ENCODE measurements at places on chromosomes 4 and X.

DNA sequence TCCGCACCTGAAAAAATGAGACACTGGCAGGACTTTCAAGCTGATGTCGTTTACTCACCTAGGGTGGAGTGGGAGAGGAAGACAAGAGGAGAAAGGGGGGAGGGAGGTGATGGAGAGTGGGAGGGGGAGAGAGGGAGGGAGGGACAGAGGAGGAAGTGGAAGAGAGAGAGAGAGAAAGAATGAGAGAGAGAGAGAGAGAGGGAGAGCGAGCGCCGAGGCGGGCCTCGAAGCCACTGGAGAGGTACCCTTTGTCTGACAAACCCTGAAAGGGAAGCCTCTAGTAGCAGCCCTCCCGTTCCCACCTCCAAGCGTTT, 296 bp upstream of the ADGRL3 start:
- DNase-seq: no peak

- DNase-seq: no peak
Measured at GRCh38 chrX:40086569-40087335, 11.0 kb downstream of the BCOR start.

DNA sequence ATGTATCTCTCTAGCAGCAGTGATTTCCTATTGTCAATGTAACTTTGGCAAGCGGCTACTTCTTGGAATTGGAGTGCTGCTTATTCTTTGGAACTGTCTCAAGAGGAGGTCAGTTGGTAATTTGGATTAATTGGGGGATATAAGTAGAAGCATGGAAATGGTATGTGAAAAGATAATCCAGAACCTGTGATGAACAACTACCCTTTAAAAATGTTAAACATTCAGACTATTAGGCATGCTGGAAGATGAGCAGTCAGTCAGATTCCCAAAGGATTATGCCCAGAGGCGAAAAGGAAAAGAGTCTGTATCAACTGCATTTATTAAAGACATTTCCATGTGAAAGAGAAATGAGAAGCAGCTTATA, 62.5 kb downstream of the SEC24D start:
- no peak for DNase-seq

- DNase-seq: peak; percentile 88
Measured at GRCh38 chrX:41923211-41923977, at the start of gene CASK. CASK (minus strand) TSS chrX:41923554; CDS start chrX:41922988, 566 bp downstream.

- no peak for DNase-seq
Measured at GRCh38 chr4:89416960-89417359, 109.4 kb upstream of the GPRIN3 start.

DNA sequence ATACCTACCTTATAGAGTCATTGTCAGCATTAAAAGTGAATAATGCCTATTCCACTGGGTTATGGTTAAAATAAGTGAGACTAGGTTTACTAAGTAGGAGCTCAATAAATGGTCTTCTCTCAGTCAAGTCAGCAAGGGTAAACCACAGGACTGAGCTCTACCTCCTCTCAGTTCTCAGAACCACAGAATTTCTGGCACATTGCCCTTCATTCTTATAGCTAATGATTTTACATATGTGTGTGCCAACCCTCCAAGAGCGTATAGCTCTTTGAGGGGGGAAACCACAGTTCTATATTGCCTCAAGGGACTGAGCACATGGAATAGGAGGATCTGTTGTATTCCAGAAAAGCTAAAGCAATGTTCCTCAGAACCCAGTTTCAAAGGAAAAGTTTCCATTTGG, 124.8 kb downstream of the ATG4A start:
- no peak for DNase-seq

GRCh38 chr4:141458501-141458900, 177.9 kb upstream of the IL15 start:
- DNase-seq: no peak

DNA sequence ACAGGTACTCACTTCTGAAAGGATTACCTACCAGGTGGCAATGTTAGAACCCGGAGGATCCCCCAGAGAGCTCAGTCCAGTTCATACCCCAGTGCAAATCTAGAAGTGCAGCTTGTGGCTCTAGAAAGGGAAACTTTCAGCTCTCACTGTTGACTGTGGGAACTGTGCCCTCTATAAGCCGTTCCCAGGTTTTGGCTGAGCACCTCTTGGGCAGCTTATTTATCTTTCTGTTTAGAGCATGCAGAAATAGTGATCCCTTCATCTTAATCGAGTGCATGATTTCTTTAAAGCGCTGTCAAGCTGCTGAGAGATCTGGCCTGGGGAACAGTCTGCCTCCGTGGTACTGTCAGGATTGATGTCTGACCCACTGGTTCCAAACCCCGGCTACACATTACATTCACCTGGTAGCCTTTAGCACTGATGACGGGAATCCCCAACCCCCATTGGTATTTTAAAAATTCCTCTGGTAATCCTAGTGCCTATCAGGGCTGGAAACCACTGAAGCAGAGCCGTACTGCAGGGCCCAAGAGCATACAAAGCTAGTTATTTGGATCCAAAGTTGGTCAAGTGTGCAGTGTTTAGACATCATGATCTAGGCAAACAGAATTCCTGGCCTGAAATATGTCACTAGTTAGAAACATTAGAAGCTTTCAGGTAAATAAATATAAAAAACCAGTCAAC, 103.2 kb downstream of the KLHL8 start:
- peak; percentile 43 for DNase-seq

- DNase-seq: no peak
Measured at GRCh38 chr4:160825644-160826338, 1338.0 kb downstream of the FSTL5 start.

GRCh38 chr4:87941537-87942392, 33.7 kb upstream of the SPP1 start:
- no peak for DNase-seq

DNA sequence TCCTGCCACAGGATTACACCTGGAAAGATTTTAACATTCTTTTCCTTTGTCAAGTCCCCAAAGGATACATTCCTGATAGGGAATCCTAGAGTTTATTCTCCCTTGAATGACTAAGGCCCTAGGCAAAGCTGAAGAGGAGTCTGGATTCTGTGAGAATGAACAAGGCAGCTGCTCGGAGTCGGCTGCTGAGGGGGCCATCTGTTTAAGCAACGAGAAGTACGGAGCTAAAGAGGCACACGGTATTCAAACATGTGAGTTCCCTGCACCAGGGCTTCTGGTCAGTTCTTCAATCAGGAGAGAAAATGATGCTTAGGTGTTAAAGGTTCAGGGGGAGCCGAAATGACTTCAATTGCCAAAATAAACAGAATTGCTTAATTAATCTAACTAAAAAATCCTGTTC, 97.6 kb downstream of the MGST2 start:
- peak; percentile 43 for DNase-seq

Data from GM23338 (cell line).